ENCODE measurements at places on chromosomes 6 and 20.

- no peak for DNase-seq
Measured at GRCh38 chr6:168574699-168575195, 133.8 kb downstream of the SMOC2 start.

- no peak for DNase-seq
Measured at GRCh38 chr6:4812068-4812467, 35.9 kb downstream of the CDYL start.

GRCh38 chr6:17423026-17423425 lies 29.6 kb downstream of the CAP2 start:
- no peak for DNase-seq

GRCh38 chr6:31956796-31957195 lies 2.0 kb downstream of the NELFE start:
- DNase-seq = no peak

DNA sequence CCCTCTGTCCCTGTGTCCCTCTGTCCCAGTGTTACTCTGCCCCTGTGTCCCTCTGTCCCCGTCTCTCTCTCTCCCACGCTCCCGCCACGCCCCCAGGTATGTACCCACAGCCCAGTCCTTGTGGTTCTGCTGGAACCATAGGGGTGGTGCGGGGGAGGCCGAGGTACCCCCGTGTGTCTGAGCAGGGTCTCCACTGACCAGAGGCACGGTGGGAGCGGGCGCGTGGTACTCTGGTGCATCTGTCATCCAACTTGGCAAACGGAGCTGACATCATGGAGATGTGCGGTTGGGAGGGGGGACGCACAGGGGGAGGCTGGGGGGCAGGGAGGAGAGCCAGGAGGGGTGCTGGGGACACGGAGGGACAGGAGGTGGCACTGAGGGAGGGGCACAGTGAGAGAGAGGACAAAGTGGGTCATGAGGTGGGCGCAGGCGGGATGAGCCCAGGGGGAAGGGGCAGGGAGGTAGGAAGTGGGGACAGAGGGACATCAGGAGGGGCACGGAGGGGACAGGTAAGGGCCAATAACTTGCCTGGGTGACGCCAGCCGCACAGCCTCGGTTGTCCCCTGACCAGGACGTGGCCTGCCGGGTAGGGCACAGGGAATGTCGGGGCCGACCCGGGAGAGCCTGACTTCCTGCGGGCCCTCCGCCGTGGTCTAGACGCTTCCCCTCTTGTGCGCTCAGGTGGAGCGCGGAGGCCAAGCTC lies 163.6 kb upstream of the PDE10A start:
- no peak for DNase-seq
